ENCODE measurements at places on chromosomes 2 and 18.

DNA sequence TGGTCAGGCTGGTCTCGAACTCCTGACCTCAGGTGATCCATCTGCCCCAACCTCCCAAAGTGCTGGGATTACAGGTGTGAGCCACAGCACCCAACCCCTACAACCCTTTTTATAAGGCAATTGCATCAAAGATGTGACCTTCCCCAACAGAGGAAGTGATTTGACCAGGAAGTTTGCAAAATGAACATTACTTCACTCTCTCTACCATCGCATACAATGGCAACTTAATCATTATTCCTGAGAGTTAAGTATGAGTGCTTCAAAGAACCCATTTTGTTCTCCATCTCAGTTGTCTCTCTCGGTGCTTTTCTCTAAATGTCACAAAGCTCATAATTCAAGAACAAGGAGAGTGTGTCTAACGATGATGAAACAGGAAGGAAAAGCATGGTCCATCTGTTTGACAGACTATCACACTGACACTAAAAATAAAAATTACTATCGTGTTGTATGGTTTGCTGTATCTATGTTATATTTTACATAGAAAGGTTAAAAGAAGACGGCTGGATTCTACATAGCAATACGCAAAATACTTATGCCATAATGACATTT lies 18.1 kb upstream of the CREG2 start:
- DNase-seq: no peak

GRCh38 chr2:205364261-205364660 lies 318.0 kb upstream of the NRP2 start:
- DNase-seq: no peak

GRCh38 chr2:47487498-47487875 lies 84.5 kb downstream of the MSH2 start:
- DNase-seq: no peak

DNA sequence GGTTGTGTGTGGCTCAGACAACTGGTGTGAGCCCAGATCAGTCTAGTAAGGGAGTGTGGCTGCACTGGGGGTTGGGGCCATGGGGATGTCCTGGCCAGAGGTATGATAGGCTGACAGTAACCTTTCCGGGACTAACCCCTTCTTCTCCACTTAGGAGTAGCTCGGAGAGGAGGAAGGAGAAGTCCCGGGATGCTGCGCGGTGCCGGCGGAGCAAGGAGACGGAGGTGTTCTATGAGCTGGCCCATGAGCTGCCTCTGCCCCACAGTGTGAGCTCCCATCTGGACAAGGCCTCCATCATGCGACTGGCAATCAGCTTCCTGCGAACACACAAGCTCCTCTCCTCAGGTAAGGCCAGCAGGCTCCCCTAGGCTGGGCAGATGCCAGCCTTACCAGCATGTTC lies 49.5 kb downstream of the EPAS1 start:
- DNase-seq: no peak

GRCh38 chr2:239789711-239790110 lies 235.4 kb downstream of the NDUFA10 start:
- no peak for DNase-seq

GRCh38 chr2:216149741-216150140 lies 40.6 kb downstream of the XRCC5 start:
- no peak for DNase-seq

DNA sequence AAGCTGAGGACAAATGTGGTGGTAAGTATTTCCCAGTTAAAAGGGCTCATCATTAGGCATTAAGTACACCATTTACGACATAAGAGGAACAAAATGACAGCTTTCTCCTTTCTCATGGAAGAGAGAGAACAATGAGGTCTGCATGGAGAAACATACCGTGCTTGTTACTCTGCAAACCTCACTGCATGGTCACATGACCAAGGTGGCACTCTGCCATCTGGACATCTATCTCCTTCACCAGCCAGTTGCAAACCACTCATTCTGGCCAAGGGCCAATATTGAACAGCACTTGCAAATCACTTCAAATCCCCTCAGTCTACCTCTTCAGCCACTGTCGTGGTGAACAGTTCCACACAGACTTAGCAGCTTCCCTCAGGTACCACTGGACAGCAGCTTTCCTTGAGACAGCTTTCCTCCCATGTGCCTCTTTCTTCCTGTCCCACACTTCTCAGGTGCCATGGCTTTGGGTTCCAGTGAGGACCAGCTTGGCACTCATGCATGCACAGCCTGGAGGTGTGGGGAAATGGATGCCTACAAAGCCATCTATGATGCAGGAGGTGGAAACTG lies 29.5 kb upstream of the DPP4 start:
- no peak for DNase-seq

DNA sequence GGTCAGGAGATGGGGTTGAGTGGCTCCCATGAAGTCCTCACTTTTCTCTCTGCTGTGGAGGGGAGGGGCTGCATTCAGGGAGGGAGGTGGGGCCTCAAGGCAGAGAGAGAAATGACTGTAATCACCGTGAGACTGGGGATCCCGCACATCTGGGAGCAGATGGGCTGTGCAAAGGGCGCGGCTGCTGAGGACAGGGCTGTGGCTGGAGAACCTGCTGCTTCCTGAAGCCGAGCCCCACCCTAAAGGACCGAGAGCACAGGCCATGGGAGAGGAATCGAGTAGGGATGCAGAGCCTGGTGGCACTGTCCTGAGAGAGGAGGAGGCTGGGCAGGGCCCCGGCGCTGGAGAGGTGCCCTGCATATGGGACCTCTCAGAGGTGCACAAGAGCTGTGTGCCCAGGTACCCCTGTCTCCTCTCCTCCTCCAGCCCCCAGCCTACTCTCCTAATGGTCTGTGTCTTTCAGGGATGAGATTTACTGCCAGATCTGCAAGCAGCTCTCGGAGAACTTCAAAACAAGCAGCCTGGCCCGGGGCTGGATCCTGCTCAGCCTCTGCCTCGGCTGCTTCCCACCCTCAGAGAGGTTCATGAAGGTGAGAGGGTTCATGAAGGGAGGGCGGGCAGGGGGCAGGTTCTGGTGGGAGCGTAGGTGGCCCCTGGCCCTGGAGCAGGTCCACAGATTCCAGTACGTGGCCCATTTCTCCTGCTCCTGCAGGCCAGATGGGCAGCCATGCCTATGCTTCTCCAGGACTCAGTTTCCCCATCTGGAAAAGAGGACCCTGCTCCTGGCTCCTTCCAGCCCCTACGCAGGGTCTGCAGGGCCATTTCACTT lies 25.9 kb upstream of the GPR17 start:
- DNase-seq: no peak

GRCh38 chr2:36356298-36356989 lies 866 bp downstream of the CRIM1 start:
- no peak for DNase-seq

DNA sequence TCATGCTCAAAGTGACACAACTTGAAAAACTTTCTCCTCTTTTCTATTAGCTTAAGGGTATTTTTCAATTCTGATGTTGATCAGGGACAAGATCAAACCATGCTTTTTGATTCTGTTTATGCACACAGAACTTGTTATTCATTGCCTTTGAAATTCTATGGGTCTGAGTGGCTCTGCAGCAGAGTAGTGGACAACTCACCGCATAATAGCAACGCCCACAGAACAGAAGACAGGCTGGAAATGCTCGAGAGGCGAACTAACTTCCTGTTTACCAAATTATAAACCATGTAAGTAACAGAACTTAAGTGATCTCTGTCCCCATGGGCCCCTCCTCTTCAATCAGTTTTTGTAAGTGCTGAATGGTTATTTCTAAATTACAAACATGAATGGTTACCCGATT lies 131.2 kb downstream of the CBLN2 start:
- no peak for DNase-seq

- no peak for DNase-seq
Measured at GRCh38 chr2:102034683-102035548, 43.2 kb downstream of the IL1R2 start.

DNA sequence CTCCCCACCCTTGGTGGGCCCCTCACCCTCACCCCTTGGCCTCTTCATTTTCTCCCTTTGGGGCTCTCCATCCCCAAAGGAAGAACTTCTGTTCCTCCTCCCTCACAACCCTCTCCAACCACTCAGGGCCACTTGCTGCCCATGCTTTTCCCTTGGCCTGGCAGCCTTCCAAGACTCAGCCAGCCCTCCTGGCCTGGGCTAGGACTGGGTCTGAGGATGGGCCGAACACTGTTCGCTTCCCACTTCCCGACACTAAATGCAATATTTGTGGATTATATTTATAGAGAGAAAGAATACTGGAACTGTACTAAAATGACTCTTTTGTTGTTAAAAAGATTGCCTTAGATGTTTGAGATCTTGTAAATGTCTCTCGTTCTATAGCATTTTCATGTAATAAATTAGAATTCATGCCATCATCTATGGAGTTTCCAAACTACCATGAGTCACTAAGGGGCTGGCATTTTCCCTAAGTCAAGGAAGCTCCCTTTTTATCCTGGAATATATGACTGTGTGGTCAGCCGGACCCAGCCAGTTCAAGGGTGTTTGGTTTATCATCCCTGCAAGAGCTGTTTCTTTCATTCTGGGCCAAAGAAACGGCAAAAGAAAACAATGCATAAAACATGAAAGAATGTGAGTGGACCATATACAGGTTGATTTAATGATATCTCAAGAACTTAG lies 3.8 kb downstream of the CXCR2 start:
- peak; percentile 22 for DNase-seq

GRCh38 chr2:172160839-172161238 lies 58.1 kb upstream of the DLX2 start:
- DNase-seq: no peak

- DNase-seq: no peak
Measured at GRCh38 chr2:218782528-218782844, 539 bp downstream of the CYP27A1 start.

DNA sequence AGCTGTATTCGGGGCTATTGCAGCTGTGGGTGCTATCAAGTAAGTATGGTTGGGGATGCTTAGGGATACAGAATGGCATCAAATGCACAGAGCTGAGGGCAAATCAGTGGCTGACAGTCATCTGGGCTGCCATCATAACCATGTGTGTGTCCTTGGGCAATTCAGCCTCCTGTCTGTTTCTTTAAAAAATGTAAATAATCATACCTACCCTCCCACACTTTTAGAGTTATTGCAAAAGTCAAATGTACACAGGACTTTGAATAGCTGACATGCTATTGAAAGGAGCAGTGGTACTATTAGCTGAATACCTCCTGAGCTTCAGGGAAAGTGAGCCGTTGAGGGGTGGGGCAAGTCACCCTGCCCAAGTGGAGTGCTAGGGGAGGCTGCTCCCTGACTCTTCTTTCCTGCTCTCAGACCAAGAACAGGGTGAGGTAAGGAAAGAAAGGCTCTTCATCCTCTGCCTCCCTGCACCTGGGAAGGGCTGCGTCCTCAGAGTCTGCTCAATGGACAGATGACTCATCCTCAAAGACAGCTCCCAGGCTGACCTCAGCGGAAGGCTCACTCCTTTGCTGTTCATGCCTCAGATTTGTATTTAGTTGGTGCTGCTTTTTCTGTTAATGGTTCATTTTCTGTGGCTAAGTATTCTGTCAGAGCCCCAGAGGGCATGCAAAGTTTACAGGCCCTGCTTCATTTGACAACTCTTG lies 54.9 kb upstream of the BZW1 start:
- DNase-seq: peak; percentile 93

DNA sequence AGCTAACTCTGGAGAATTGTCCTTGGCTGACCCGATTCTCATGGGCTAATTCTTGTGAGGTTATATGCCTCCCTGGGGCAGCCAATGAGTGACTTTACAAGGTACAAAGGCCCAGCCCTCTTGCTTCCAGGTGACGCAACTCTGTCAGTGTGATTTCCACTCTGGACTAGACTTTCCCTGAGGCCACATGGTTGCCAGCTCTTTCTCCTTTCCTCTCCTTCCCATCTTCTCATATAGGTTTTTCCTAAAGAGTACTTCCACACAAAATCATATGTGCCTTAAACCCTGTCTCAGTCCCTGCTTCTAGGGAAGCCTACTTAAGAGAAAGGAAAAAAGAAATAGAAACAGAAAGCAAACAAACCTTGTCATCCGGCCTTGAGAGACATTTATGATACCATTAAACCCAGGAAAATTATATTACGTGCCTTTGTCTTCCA lies 226.2 kb upstream of the ZSWIM2 start:
- no peak for DNase-seq

DNA sequence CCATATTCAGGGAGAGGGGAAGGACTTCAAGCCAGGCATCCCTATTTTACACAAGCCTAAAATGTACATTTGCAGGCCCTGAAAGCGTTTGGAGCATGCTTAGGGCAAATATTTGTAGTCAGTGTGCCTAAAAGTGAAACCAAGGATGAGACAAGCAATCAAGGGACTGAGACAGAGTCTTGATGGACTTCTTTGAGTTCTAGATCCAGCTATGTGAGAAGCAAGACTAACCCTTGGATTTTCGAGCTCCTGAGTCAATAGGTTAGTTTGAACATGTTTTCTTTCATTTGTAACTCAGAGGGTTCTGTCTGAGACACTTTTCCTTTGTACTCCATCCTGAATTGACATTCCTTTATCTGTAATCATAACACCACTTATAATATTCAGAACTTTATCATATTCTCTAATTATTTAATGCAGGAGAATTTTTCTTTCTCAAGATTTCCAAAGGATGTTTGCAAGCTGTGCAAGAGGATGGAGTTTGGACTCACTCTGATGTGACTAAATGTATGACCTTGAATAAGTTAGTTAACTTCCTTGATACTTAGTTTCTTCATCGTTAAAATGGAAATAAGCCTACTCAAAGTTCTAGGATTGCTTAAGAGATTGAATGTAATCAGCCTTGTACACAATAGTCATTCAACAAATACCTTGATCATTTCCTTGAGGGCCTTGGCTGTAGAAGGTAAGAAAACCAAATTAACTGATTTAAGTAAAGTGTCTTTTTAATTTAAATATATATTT lies 1237.8 kb upstream of the ZEB2 start:
- peak; percentile 34 for DNase-seq

DNA sequence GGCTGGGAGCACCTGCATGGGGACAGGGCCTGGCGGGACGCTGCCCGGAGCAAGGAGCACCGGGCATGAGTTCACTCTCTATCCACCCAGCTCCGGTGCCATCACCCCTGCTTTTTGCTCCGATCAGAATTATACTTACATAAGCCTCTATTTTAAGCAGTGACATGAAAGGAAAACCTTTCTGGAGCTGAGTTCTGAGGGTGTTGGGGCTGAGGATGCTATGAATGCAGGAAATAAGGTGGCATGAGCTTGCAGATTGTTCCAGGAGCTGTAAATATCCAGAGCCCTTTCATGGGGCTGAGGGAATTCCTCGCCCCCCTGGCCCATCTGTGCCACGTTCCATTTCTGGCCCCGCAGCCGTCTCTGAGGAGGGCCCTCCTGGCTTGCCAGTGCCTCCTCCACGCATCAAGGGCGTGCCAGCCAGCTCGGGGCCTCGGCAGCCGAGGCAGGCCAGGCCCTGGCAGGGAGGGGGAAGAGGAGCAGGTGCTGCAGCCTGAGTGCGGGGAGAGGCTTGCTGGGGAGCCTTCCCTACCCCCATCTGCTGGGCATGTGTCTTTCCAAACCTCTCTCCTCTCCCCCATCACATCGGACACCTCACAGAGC lies 91.7 kb upstream of the MCFD2 start:
- no peak for DNase-seq

DNA sequence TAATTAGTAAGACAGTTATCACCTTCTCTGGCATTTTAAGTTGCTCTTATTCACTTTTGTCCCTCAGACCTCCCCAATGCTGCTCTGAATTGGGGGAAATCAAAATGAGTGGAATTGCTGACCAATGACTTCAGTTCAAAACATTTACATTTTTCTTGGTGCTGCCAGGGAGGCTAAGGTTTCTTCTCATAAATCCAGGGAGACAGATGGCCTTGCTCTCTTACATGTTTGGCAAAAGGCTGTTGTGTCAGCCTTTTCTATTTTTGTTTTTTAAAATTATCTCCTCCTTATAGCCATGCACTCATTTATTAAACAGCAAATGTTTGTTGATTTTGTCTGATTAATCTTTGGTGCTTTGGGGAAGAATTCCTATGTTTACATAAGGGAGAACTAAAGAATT lies 82.0 kb downstream of the GALNT13 start:
- DNase-seq: no peak

Measured in mammary epithelial cell (primary cell).